Non-pigmented ciliary epithelial cell (primary cell): ENCODE measurements at places on chromosomes 4 and X.

- DNase-seq: no peak
These were observed 78.4 kb downstream of the GRID2 start for GRCh38 chr4:92382128-92382527.

DNA sequence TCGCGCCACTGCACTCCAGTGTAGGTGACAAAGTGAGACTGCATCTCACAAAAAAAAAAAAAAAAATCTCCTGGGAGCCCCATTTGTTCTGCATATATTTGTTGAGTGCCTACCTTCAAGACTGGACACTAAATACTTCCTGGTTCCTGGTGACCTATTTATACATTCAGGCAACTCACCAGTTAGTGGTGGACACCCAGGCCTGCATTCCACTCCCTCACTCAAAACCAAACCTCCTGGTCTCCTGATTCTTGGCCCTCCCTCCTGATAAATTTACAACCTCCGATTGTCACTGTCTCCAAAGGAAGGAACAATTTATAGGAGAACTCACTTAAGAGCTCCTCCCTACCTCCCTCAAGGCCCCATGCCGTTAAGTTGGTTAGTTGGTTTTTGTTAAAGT lies 3.1 kb downstream of the SYAP1 start:
- DNase-seq: no peak

GRCh38 chrX:65127842-65128241 lies 151.6 kb upstream of the ZC4H2 start:
- DNase-seq: no peak

DNA sequence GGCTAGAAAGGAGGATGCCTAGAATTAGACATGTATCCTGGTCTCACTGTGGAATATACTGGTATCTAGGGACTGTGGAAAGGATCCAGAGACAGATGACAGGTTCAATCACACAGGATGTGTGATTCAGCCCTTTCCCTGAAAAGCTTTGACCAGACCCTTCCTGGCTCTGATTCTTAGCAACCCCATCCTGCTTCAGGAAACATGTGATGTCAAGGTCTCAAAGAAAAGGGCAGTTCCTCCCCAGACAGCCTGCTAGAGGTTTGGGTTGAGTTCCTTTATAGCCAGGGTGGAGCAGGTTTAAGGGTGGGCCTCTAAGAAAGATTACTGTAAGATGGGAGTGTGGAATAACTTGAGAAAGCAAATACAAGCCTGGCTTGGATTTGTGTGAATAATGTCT lies 3.0 kb downstream of the BMP15 start:
- DNase-seq: no peak

DNA sequence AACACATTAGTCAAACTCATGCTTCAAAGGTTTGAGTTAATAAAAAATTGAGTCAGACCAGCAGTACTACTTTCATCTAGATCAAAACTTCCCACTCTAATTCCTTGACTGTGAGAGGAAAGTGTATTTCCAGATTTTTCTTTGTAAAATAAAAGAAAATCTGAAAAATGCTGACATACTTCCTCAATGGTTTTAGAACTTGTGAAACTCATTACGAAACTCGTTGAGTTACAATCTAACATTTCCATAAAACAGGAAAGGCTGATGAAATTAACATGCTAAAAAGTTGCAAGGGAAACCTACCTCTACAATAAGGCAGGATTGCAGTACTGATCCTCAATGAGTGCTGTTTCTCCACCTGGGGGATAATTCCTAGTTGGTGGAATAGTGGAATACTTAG lies 217.8 kb upstream of the HCCS start:
- no peak for DNase-seq
